ENCODE measurements at places on chromosomes 6 and 20. TPM values are rescaled to one million over a fixed set of nuclear protein-coding genes. Genes with fewer than 3 reads are reported as not detected.

The POU3F2 gene
- total RNA-seq, result not detected

The LY6G6D gene
- not detected for total RNA-seq

The PSMF1 gene
- total RNA-seq, result 53.2 TPM

The SYS1 gene
- total RNA-seq, result 18.5 TPM

The SYCP2 gene
- 0.32 TPM for total RNA-seq

The OPRM1 gene
- not detected for total RNA-seq

The SLC12A5 gene
- total RNA-seq, result 0.30 TPM

The FAM162B gene
- total RNA-seq, result not detected

The TNNC2 gene
- total RNA-seq, result not detected

The ADGB gene
- total RNA-seq, result not detected

The SNRPB gene
- total RNA-seq, result 99.8 TPM

The BTNL2 gene
- total RNA-seq, result not detected

The GPR63 gene
- 0.59 TPM for total RNA-seq

The CLVS2 gene
- under 0.01 TPM for total RNA-seq

The HLA-DMA gene
- 0.78 TPM for total RNA-seq

The SYNE1 gene
- 190 TPM for total RNA-seq

The SPATS1 gene
- total RNA-seq, result not detected

The CRISP2 gene
- total RNA-seq, result not detected

The PPARD gene
- total RNA-seq, result 8.0 TPM

The VGLL2 gene
- total RNA-seq, result not detected

The CST2 gene
- total RNA-seq, result not detected

The CST5 gene
- not detected for total RNA-seq

The UBD gene
- not detected for total RNA-seq

The DDX43 gene
- total RNA-seq, result 1.8 TPM

The PRSS16 gene
- 0.18 TPM for total RNA-seq

The RUNX2 gene
- total RNA-seq, result 8.3 TPM

The PLCB1 gene
- 22.1 TPM for total RNA-seq
